ENCODE measurements at places on chromosomes 12 and 14.

- DNase-seq, result no peak
Observed at GRCh38 chr12:93089805-93090569, 160.9 kb upstream of the EEA1 start.

DNA sequence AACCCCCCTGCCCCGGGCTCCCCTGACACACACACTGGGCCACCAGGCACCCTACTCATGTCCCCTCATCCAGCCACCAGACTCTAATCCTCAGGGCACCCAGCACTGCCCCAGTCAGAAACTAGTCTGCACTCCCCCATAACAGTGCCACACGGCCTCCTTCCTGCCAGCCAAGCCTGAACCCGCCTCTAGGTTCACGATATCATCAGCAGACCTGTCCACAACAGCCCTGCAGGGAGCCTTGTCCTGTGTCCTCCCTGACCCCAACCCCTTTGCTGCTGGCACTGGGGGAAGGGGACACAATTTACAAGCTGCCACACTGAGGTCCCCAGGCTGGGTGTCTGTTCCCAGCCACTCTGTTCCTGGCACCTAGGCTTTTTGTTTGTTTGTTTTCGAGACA lies 33.6 kb downstream of the LTBP2 start:
- no peak for DNase-seq

DNA sequence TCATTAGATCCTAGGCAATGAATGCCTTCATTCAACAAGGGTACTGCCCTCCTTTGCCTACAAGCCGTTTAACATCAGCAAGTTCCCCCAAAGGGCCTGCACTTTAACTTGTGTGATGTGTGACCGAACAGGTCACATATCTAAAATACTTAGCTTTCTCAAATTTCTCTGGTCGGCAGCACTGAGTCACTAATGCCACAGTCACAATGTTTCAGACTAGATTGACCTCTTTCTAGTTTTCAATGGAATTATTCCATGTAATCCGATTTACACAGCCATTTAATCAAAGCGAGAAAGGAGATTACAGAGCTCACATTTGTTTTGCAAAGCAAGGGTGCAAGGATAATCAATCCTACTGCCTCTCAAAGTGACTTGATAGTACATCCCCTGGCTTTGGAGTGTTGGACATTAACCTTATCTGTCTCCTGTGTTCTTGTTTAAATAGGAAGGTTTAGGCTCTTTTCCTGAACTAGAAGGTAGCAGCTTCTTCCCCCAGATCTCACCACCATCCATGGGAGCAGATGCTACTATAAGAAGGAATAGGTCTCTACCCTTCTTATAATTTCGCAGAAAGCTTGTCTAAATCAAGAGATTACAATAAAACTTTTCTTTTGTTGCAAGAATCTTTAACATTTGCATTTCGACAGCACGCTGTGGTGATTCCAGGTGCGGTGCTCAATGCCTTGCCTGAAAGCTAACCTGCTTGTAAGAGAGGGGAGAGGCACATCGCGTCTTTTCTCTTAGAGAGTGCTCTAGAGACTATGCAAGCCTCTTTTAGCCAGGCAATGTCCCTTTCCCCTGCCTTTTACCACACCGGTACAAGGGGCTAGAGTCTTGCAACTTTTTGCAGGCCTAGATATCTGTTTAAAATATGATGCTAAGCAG lies 1.8 kb downstream of the KITLG start:
- DNase-seq, result no peak

DNA sequence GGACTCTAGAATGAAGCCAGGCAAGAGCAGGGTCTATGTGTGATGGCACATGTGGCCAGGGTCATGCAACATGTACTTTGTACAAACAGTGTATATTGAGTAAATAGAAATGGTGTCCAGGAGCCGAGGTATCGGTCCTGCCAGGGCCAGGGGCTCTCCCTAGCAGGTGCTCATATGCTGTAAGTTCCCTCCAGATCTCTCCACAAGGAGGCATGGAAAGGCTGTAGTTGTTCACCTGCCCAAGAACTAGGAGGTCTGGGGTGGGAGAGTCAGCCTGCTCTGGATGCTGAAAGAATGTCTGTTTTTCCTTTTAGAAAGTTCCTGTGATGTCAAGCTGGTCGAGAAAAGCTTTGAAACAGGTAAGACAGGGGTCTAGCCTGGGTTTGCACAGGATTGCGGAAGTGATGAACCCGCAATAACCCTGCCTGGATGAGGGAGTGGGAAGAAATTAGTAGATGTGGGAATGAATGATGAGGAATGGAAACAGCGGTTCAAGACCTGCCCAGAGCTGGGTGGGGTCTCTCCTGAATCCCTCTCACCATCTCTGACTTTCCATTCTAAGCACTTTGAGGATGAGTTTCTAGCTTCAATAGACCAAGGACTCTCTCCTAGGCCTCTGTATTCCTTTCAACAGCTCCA lies 39.6 kb downstream of the DAD1 start:
- DNase-seq, result no peak

- no peak for DNase-seq
Observed at GRCh38 chr12:114815026-114815795, 131.2 kb upstream of the TBX3 start.

DNA sequence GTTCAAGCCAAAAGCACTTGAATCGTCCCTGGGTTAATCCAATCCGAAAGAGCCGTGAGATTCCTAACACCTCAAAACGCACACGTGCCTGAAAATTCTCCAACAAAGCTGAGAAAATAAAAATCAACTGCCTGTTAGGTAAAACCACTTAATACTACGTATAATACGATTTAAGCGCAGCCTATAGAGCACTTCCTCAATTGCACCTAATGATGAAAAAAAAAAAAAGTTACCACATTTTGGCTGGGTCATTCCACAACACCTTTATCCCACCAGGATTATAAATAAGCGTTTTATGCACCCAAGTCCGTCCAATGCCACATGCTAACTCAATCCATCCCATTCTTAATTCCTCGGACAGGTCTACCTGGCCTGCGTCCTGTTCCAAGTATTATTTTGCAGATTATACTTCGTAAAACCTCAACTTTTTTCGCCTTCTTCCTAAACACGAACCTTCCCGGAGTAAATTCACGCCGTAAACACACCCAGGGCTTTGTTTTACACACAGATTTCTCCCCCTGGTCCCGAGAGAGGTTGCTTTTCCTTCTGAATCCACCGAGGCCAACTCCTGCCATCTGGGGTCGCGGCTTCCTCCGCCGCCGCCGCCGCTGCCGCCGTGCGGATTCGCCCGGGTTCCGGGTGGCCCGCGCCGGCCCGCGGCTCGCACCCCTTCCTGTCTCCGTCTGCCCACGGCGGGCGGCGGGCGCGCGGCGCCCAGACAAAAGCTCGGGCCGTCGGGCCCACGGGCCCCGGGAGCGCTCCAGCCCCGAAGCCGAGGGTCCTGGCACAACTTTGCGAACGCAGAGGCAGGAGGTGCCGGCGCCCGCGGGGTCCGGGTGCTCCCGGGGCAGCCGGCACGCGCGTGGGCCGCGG lies 66.2 kb downstream of the RNF34 start:
- DNase-seq, result no peak

DNA sequence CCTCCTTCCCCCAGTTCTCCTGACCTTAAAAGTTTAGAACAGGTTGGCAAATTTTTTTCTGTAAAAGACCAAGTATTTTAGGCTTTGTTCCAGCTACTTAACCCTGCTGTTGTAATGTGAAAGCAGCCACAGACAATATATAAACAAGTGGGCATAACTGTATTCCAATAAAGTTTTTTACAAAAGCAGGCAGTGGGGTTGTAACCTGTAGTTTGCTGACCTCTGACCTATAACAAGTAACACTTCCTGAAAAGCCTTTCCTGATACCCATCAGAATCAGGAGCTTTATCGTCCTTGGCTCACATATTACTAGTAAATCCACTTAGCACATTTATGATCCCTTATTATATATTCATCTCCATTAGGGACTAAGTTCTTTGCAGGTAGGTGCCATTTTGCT lies 13.1 kb upstream of the SMARCC2 start:
- no peak for DNase-seq

DNA sequence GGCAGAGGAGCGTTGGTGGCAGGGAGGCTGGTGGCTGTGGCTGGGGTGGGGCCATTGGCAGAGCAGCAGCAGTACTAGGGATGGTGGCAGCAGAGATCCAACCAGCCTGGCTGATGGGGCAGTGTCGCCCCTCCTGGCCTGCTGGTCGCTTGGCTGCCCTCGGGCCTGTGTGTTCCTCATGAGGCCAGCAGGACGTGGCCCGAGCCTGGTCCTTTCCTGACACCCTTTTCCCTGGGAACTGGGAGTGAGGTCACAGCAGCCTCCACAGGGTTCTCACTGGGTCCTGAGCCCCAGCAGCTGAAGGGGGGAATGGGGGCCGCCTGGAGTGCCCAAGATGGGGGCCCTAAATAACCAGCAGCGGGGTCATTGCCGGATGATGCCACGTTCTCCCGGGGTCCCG lies 46.1 kb downstream of the KIF26A start:
- no peak for DNase-seq

- DNase-seq, result no peak
Observed at GRCh38 chr12:3219233-3219632, 142.1 kb downstream of the TSPAN9 start.

DNA sequence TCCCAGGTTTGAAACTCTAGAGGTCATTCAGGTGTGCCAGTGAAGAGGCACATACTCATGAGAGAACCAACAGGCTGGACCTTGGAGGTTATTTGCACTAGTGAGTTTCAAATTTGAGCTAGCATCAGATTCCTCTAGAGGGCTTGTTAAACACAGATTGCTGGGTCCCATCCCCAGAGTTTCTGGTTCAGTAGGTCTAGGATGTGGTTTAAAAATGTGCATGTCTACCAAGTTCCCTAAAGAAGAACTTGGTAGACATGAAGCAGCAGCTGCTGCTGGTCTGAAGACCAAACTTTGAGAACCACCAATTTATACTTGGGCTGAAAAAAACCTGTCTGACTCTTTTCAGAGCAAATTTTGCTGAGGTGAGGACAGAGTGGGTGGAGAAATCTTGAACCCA lies 61.7 kb downstream of the SUSD6 start:
- DNase-seq, result no peak

- no peak for DNase-seq
Observed at GRCh38 chr12:26273811-26274210, 78.4 kb downstream of the SSPN start.

DNA sequence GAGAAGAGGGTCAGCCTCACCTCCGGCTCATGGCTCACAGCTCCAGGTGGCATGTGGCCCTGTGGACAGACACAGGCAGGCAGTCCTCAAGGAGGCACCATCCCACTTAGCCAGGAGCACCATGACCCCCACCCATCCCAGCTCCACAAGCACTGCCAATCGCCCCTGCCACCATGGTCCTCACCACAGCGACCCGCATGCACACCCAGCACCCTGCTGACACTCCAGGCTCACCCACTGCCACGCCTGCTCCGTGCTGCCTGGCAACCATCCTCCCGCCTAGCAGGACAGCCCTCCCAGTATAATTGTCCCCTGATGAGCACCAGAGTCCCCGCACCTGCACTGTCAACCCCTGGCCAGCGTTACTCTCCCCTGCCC lies 50.9 kb downstream of the TRPV4 start:
- DNase-seq, result no peak

DNA sequence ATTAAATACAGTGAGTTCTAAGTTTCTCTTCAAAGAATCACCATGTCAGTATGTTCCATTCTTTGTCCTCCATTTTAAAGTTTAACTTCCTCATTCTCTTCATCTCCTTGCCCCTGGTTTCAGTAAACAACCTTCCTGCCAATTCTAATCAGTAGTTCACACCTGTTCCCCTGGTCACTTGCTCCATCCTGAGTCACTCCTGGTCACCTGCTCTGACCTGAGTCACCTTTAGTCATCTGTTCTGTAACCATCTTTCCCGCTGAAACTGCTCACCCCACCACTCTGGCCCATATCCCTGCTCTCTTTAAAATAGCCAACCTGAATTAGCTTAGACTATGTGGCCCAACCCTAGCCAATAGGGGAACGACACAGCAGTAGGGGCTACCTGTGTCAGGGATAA lies 1447.4 kb upstream of the TMEM132C start:
- DNase-seq, result no peak

DNA sequence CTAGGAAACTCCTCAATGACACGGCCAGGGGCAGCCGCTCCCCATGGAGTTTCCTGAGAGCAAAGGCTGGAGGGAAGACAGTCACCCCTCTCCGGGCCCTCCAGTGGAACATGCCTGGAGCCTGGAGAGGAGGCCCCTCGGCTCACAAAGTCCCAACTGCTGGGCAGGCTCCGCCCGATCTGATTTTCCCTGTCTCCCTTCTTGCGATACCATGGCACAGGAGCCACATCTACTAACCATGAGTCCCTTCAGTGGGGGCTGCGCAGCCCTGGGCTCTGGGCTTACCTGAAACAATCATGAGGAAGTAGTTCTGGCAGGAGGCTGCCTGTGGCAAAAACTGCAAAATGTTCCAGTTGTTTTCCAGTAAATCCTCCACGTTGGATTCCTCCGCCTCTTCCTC lies 15.3 kb downstream of the P2RX2 start:
- DNase-seq, result no peak

- DNase-seq, result no peak
Observed at GRCh38 chr14:50670196-50670865, 2.2 kb upstream of the SAV1 start.

DNA sequence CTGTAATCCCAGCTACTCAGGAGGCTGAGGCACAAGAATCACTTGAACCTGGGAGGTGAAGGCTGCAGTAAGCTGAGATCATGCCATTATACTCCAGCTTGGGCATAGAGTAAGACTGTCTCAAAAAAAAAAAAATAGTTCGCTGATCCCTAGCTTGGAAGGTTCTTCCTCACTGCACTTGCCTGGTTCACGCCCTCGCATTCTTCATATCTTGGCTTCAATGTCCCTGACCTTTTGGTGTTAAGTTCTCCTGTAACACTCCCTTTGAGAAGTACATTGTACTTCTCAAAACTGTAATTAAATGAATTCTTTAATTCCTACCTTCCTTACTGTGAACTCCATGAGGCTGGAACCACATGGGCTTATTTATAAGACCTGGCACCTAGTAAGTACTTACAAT lies 16.5 kb upstream of the TPCN1 start:
- DNase-seq, result no peak

Measured in left lobe of liver (tissue), 2 donors.